Fibroblast of upper back skin (primary cell): ENCODE measurements at places on chromosomes 16 and 17.

GRCh38 chr17:35467824-35468223 lies 19.3 kb upstream of the SLFN13 start:
- DNase-seq = no peak

DNA sequence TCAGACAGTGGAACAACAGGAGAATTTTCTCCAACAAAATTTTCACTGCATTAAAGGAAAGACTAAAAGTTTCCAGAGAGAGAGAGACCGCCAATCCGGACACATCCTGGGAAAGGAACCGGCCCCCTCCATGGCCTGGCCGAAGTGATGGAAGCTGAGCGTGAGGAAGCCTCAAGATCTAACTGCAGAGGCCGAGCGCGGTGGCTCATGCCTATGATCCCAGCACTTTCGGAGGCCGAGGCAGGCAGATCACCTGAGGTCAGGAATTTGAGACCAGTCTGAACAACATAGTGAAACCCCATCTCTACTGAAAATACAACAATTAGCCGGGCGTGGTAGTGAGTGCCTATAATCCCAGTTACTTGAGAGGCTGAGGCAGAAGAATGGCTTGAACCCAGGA lies 3.9 kb downstream of the CTRB2 start:
- no peak for DNase-seq

GRCh38 chr17:80132906-80133625 lies 13.9 kb downstream of the EIF4A3 start:
- DNase-seq = no peak

- DNase-seq = no peak
Observed at GRCh38 chr16:20002936-20003335, 70.8 kb downstream of the GPR139 start.

GRCh38 chr17:30210901-30211300 lies 24.6 kb downstream of the SLC6A4 start:
- no peak for DNase-seq

GRCh38 chr17:83057793-83058265 lies 21.6 kb upstream of the METRNL start:
- no peak for DNase-seq

- DNase-seq = peak; percentile 58
Observed at GRCh38 chr16:17416461-17417311, 54.1 kb downstream of the XYLT1 start.

GRCh38 chr16:56354746-56355145 lies 70.6 kb downstream of the AMFR start:
- no peak for DNase-seq

DNA sequence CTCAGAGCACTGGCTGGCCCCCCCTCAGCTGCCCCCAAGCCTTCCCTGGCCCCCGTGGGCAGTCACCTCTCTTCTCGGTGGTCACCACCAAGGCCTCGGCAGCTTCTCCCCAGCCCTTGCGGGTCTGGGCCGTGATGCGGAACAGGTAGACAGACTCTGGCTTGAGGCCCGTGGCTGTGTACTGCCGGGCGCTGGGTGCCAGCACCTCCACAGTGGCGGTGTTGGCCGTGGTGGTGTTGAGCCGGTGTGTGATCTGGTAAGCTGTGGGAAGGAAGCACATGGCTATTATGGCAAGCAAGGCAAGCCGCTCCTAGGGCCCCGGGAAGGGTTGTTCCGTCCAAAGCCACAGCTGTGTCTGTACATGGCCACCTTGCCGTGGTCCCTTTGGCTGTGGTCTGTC lies 78.4 kb upstream of the CDC42EP4 start:
- DNase-seq = no peak

- DNase-seq = peak; percentile 88
Observed at GRCh38 chr16:58499615-58500351, at the start of gene NDRG4. Gene NDRG4 (plus strand): TSS chr16:58500143. CDS start chr16:58500249, 106 bp downstream.

- DNase-seq = no peak
Observed at GRCh38 chr17:57210224-57210553, 46.1 kb upstream of the MSI2 start.

GRCh38 chr16:24091125-24091524 lies 165.0 kb upstream of the CACNG3 start:
- no peak for DNase-seq

GRCh38 chr16:56812884-56813283 lies 52.1 kb upstream of the SLC12A3 start:
- DNase-seq = peak; percentile 66

DNA sequence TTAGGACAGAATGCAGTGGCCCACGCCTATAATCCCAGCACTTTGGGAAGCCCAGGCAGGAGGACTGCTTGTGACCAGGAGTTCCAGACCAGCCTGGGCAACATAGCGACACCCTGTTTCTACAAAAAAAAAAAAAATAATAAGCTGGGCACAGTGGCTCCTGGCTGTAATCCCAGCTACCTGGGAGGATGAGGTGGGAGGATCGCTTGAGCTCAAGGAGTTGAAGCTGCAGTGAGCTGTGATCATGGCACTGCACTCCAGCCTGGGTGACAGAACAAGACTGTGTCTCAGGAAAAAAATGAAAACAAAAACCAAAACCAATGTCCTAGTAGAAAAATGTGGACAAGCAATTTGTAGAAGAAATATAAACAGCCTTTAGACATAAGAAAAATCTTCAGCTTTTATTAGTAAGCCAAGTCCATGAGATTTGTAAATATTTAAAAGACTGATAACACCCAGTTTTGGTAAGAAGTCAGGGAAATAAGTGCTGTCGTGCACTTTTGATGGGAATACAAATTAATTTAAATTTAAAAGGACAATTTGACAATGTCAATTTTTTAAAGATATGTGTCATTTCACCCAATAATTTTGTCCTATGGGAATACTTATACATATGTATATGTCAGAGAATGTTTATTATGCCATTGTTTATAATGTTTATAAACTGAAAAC lies 11.1 kb downstream of the SCPEP1 start:
- no peak for DNase-seq

GRCh38 chr16:67209565-67209964 lies 10.6 kb downstream of the ELMO3 start:
- DNase-seq = no peak

DNA sequence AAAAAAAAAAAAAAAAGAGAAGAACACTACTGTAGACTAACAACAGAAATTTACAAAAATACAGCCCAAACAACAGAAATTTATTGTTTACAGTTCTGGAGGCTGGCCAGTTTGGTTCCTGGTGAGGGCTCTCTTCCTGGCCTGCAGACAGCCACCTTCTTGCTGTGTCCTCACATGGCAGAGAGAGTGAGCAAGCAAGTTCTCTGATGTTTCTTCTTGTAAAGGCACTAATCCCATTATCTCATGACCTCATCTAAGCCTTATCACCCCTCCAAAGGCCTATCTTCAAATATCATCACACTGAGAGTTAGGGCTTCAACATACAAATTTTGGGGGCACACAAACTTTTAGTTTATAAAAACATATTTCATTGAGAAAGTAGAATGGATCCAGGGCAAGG lies 7.3 kb downstream of the ARSG start:
- no peak for DNase-seq

DNA sequence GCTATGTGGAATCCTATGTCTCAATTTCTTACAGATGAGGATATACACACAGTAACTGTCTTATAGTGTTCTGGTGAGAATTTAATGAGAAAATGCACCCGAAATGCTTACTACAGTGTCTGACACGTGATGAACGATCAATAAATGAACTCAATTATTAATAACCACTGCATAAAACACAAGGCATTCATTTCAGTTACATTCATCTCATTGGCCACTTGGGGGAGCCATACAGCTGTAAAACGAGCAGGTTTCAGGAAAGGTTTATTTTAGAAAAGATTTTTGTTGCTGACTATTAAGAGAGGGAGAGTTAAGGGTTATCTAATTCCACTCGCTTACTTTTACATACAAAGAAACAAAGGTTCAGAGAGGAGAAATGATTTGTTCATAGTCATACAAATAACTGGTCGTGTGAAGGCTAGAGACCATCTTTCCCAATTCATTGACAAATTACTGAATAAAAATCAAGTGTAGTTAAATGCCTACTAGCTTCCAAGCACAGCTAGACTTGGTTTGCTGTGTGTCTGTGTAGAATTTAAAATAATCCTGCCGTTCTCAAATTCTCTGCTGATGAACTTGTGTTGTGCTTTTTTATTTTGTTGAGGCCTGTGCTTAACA lies 160.1 kb downstream of the MAP2K4 start:
- DNase-seq = peak; percentile 61

GRCh38 chr16:69486724-69487123 lies 62.3 kb downstream of the CYB5B start:
- DNase-seq = no peak

DNA sequence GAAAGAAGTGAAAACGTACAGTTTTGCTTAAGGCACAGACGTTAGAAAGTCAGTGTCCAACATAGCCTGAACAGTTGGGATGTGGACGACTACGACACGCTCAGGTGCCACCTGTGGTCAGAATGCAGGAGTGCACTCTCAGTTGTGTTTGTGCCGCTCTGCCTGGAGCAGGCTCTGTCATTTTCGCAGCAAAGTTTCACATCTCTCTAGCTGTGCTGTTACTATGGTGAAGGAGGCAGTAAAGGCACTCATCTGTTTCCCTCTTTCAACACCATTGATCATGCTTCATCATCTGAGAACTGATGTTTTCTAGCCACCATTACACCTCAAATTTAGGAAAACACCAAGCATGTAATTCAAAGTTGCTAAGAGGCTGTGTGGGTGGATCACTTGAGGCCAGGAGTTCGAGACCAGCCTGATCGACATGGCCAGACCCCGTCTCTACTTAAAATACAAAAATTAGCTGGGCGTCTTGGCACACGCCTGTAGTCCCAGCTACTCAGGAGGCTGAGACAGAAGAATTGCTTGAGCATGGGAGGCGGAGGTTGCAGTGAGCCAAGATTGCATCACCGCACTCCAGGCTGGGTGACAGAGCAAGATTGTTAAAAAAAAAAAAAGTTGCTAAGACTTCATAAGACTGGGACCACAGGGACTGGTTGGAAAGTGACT lies 44.9 kb upstream of the DNAJA2 start:
- peak; percentile 6 for DNase-seq

GRCh38 chr16:28562199-28562598 lies 8.5 kb downstream of the SGF29 start:
- DNase-seq = no peak

GRCh38 chr16:54652201-54652770 lies 278.4 kb upstream of the IRX5 start:
- no peak for DNase-seq

DNA sequence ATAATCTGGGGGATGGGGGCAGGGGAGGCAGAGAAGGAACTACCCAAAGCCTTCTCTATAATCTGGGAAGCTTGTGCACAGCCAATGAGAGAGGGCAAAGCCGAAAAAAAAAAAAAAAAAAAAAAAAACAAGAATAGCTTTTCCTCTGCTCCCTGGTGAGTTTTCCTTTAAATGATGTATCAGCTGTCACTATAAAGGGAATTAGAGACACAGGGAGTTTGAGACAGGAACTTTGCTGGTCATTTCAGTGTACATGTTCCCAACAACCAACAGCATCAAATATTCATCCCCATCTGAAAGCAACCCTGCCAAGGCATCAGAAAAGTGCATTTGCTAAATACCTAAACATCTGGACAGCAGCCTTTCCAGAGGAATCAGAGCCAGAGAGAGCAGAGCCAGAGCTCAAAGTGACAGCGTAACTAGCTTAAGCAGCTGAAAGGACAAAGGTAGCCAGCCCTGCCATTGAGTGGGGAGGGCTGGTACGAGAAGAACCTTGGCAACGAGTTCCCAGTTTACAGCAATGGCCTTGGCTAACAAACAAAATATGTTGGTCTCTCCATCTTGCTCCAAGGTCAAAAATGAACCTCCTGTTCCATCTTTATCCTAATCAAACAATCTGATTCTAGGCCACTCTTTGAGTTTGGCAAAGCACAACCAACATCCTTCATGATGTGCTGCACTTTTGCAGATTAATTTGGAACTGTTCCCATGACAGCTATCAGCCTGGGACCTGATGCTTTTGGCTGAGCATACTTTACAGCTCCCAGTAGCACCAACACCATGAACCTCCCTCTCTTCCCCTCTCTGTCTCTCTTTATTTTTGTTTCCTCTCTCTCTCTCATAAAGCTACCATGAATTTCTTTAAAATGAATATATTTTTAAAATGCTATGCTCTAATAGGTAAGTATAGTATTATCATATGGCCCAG lies 143.7 kb upstream of the GNAO1 start:
- no peak for DNase-seq

DNA sequence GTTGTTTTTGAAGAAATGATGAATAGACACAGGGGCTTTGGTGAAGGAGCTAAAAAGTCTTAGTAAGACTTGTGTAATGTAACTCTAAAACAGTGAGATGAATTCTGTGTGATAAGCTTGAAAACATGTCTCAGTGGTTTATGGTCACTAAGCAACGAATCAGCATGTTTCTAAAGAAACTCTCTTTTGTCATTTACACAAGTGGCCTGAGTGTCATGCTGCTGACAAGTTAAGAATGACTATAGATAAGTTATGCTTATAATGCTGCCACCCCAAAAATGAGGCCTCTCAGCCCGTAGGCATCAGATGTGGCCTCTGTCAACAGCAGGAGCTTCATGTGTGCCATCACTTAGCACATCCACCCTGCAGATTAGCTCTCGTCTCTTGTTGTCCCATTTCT lies 8.7 kb downstream of the COX10 start:
- no peak for DNase-seq

DNA sequence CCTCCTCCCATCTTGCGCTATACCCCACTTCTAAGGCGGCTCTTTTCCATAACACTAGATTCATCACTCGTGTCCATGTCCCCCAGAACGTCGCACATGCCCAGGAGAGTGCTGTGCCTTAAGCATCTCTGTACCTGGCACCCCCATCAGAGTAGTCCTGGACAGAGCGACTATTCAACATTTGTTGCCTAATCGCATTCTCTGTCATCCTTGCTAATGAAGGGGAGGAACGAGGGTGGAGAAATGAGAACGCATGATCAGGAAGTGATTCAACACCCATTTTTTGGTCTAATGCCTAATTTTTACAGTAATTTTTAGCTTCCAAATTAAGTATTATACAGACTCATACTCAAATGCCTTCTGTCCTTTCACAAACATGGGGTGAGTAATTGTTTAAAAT lies 53.2 kb downstream of the SLC39A11 start:
- DNase-seq = no peak

GRCh38 chr17:57357392-57357784 lies 101.1 kb downstream of the MSI2 start:
- DNase-seq = no peak

GRCh38 chr16:51747329-51747728 lies 596.3 kb upstream of the SALL1 start:
- no peak for DNase-seq

- DNase-seq = no peak
Observed at GRCh38 chr16:83343935-83344366, 463.8 kb upstream of the HSBP1 start.

DNA sequence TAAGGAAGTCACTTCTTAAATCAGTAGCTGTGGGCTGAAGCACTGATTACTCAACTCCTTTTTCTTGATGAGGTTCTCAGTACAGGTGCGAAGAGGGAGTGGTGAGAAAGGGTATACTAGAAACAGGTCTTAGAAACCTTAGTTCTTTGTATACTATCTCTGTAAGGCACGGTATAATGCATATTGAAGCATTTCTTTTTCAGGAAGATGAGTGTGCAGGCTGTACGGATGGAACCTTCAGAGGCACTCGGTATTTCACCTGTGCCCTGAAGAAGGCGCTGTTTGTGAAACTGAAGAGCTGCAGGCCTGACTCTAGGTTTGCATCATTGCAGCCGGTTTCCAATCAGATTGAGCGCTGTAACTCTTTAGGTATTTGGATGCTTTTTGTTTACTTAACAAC lies 39.2 kb downstream of the CYLD start:
- DNase-seq = no peak

- DNase-seq = peak; percentile 24
Observed at GRCh38 chr17:77999413-78000173, 41.1 kb downstream of the TNRC6C start.
